ENCODE measurements at places on chromosomes 2 and 18.
A peak's percentile ranks its signal among the peaks of the same experiment; 100 is the strongest.

DNA sequence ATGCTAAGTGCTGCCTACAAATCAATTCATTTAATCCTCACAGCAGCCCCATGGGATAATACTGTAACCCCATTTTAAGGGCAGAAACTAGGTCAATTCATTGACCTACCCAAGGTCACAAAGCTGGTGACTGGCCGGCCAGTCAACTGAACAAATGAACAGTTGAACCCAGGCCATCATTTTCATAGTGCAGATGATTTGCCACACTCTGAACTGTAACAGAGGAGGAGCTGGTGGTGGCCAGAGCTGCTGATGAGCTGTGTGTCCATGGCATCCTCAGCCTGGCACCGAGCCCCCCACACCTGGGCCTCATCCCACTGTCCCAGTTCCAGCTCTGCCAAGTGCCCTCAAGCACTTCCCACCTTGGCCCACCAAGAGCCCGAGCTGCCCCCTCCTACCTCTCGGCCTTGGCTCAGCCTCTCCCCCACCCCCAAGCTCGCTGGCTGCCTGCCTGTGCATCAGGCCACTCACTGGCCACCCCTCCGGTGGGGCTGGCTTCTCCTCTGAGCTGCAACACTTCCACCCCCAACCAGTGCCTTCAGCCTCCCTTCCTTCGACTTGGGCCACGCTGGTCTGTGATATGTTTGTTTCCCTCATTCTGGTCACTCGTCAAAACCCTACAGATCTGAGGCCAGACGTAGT lies 58.4 kb downstream of the ATOH8 start:
- no peak for DNase-seq

DNA sequence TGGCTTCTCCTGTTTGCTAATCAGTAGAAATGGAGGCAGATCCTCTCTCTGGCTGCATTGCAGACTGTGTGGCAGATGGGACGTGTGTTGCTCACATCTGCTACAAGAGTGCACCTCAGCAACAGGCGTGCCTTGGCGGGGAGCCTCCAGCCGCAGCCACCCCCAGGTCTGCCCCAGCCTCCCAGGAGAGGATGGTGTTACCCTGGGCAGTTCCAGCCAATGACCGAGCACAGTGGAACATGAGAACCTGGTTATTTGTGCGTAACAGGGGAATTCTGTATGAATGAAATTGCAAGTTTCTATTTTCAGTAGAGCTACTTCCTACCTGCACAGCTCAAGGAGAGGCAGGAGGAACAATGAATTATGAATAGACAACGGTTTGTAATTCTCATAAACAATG lies 130.6 kb upstream of the CBLN2 start:
- DNase-seq, result no peak

DNA sequence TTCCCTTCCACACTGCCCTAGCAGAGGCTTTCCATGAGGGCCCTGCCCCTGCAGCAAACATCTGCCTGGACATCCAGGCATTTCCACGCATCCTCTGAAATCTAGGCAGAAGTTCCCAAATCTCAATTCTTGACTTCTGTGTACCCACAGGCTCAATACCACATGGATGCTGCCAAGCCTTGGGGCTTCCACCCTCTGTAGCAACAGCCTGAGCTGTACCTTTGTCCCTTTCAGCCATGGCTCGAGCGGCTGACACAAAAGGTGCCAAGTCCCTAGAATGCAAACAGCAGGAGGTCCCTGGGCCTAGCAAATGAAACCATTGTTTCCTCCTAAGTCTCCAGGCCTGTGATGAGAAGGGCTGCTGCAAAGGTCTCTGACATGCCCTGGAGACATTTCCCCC lies 744.5 kb upstream of the LINC00305 start:
- DNase-seq, result no peak

- no peak for DNase-seq
These were observed 311.2 kb upstream of the HDAC4 start for GRCh38 chr2:239711911-239712570.

DNA sequence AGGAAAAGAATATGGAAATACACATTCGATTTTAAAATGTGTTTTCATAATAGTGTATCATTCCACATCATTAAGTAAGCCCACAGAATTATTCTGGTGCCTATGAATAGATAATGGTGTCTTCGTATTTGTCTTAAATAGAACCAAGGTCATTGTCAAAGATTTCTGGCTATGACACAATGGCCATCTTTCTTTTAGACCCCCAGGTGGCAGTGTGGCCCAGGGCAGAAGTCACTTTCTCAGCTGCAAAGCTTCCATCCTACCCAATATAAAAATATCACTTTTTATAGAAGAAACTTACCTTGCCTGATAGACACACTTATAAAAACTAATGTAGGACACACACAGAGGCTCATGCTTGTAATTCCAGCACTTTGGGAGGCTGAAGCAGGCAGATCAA lies 57.5 kb downstream of the ZRANB3 start:
- no peak for DNase-seq

- DNase-seq, result no peak
These were observed 102.0 kb upstream of the PXDN start for GRCh38 chr2:1846046-1847015.

- no peak for DNase-seq
These were observed 72.7 kb downstream of the PTPN2 start for GRCh38 chr18:12811191-12811950.

DNA sequence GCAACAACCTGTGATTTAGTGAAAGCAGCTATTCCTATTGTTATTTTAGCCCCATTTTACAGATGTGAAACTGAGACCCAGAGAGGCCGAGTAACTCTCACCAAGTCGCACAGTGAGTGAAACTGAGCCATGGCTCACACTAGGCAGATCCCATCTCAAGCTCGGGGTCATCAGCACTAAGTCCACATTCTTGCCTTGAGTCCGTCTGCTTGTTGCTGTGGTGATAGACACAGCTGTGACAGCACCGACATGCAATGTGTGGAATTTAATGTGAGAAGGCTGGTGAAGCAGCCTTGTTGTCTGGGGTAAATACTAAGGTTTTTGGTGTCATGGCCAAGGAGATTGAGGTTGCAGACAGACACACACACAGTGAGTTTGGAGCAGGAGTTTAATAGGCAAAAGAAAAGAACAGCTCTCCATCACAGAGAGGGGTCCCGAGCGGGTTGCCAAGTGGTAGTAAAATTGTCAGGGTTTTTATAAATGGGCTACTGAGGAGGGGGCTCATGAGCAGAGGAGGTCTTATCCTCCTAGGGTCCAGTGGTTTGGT lies 40.2 kb upstream of the GMCL1 start:
- no peak for DNase-seq

- DNase-seq, result no peak
These were observed 81.1 kb downstream of the TRABD2A start for GRCh38 chr2:84799772-84800171.

GRCh38 chr2:19357402-19358241 lies 801 bp downstream of the OSR1 start:
- DNase-seq, result no peak

DNA sequence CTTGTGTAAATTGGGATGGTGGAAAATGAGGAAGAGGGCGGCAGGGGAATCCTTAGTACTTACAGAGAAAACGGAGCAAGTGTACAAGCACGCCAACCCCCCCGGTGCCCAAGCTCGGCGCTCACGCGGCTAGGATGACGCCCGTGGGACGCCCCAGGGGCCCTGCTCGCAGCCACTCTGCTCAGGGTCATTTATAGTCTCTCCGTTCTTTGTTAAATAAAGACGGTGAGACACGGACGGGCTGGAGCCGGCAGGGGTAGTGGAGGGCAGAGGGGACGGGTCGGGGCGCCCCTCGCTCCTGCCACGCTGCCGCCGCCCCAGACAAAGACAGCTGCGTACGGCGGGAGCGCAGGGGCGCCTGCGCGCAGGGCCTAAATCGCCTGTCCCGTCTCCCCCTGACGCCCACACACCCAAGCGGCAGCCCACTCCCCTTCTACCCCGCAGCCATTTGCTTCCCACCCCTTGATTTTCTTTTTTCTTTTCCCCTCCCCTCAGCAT lies 37.8 kb downstream of the PCBP1 start:
- DNase-seq, result peak; percentile 56

DNA sequence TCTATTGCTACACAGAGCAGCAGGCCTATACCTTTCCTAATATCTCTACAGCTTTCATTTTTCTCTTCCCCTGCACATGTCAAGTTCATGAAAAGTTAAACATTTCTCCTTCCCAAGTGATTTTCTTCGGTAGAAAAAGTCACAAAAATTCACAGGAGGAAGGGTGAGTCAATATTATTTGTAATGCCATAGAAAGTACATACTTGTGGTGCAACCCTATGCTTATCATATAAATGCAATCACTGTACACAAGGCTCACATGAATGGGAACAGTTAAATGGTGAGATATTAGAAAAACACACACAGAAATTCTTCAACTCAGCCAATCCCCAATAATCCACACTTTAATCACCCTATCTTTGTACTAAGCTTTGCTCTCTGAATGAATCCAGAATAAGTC lies 651.6 kb downstream of the LRRTM4 start:
- DNase-seq, result no peak

- DNase-seq, result no peak
These were observed 235.0 kb downstream of the SETBP1 start for GRCh38 chr18:44915661-44916060.

DNA sequence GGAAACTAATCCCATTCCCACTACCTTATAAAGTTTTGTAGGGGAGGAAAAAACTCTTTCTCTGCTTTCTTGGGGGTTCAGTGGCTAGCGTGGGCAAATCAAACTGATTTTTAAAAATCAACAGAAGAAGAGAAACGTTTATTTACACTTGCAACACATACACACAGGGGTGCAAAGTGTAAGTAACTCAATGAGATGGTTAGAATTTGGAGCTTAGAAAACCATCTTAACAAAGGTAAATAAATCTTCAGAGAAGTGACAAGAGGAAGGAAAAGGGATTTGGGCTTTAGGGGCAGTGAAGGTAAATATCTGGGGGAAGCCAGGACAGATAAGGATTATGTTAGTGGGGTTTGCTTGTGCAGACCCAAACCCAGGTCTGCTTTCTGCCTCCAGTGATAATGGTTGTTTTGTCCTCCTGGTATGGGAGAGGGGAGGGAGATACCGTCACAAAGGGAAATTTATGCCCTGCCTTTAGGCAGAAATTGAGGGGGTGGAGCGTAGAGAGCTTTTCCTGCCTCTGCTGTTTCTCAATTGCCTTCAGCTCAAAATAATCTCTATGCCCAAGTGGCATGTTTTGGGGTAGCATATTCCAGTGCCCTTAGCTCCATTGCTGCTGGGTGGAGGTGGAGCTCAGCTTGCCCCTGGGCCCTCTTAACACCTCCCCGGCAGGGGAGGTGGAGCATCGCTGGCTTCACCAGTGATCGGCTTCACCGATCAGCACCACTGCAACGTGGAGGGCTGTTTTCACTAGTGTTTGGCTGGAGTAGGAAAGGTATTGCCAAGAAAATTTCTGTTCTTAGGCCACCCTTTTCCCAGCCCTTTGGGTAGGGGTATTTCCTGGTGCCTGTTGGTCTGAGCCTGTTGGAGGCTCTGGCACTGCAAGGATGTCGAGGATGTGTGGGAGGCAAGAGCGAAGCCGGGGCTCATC lies 92.2 kb downstream of the TEX51 start:
- no peak for DNase-seq

GRCh38 chr18:59861009-59861408 lies 38.8 kb upstream of the PMAIP1 start:
- DNase-seq, result no peak

- no peak for DNase-seq
These were observed 101.3 kb upstream of the NDUFV2 start for GRCh38 chr18:9001209-9001608.

- DNase-seq, result no peak
These were observed 5.5 kb upstream of the RMDN2 start for GRCh38 chr2:37919631-37920032.

Data from NCI-H2227 treated with DMSO at 0.1 percent for 48 hours (cell line).